ENCODE measurements at places on chromosomes 4 and X. TPM values are rescaled to one million over a fixed set of nuclear protein-coding genes. Genes with fewer than 3 reads are reported as not detected.

Gene SLC49A3
- total RNA-seq, result 15.1 TPM

Gene GABRE
- 13.6 TPM for total RNA-seq

Gene GSX2
- total RNA-seq, result not detected

Gene RASSF6
- total RNA-seq, result under 0.01 TPM

Gene KLKB1
- total RNA-seq, result 0.37 TPM

Gene SPRY1
- total RNA-seq, result 8.4 TPM

Gene GYPE
- 3.3 TPM for total RNA-seq

Gene UCP1
- total RNA-seq, result not detected

Gene FOXO4
- total RNA-seq, result 2.6 TPM

Gene CPLX1
- total RNA-seq, result not detected

Gene CT45A2
- not detected for total RNA-seq

Gene TLR2
- 3.7 TPM for total RNA-seq

Gene MAD2L1
- total RNA-seq, result 27.2 TPM

Gene UTP14A
- total RNA-seq, result 32.6 TPM

Data from subcutaneous preadipocyte (primary cell).